ENCODE measurements at places on chromosomes 6 and 20.
A peak's percentile ranks its signal among the peaks of the same experiment; 100 is the strongest.

GRCh38 chr20:2507464-2507863 is 1.3 kb downstream of the ZNF343 start:
- DNase-seq = no peak

- DNase-seq = no peak
Measured at GRCh38 chr6:4327841-4328240, 192.5 kb upstream of the ECI2 start.

GRCh38 chr6:40992746-40993145 is 46.3 kb downstream of the UNC5CL start:
- no peak for DNase-seq

DNA sequence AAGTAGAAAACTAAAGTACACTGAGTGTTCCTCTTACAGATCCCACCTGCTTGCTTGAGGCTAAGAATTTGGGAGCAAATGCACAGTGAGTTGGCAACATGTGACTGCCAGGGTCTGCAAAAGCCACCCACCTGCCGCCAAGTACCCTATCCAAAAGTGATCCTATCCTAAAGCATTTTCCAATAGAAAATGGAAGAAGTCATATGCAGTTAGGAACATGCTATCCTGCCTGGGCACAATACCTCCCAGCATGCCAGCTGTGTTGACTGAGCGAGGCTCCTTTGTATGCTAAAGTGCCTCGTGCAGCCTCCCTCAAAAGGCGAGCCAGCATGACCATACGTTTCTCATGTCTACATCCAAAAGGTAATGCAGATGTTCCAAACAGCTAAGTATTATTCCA is 52.7 kb downstream of the TRAF3IP2 start:
- no peak for DNase-seq

GRCh38 chr20:57622579-57623381 is 2.6 kb upstream of the ZBP1 start:
- DNase-seq = peak; percentile 65

DNA sequence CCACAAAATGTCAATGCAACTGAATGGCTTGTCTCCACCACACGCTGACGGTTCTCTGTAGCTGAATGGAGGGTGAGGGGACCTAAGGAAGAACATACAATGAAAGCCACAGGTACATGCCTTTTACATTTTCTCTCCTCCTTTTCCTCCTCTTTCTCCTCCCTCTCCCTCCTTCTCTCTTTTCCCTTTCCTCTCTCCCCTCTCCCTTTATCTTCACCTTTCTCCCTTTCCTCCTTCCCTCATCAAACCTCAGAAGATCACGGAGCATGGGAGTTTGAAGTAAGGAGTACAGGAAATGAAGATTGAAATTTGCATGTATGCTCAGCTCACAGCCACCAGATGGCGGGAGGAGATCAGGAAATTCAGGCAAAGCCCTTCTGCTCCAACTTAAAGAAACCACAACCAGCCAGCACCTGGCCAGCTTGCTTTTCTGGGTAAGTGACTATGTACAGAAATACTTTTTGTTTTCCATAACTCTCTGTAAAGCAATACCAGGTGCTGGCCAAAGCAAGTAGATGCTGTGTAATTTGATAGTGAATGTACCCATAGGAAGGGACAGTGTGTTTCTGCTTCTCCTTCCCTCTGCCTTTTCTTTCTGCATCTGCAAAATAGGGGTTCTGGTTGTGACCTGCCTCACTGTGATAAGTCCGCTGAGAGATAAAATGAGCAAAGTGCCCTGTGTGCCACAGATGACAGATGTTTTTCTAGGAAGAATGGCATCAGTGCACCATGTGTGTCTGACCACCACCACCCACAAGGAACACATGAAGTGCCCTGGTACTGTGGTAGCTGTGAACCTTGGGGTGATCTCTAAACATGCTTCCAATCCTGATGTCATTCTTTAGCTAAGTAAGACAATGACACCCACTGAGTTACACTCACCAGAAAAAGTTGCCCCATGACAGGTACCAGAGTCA is 18.6 kb upstream of the FOXO3 start:
- peak; percentile 24 for DNase-seq

DNA sequence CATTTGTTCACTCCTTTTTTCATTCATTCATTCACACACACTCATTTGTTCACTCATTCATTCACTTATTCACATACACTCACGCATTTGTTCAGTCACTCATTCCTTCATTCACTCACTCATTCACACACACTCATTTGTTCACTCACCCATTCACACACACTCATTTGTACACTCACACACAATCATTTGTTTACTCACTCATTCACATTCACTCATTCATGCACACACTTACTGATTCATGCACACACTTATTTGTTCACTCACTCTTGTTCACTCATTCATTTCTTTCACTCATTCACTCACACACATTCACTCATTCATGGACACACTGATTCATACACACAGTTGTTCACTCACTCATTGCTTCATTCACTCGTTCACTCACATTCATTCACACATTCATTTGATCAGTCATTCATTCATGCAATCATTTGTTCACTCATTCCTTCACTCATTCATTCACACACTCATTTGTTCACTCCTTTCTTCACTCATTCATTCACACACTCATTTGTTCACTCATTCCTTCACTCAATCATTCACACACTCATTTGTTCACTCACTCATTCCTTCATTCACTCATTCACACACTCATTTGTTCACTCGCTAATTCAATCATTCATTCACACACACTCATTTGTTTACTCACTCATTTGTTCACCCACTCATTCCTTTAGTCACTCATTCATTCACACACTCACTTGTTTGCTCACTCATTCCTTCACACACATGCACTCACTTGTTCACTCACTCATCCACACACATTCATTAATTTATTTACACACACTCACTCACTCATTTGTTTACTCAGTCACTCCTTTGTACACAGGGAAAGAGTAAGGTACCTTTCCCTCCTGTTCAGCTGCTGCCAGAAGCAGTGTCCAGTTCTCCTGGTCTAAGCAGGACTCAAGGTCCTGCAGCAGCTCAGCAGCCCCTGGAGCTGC is 50.7 kb upstream of the BHLHE23 start:
- no peak for DNase-seq

DNA sequence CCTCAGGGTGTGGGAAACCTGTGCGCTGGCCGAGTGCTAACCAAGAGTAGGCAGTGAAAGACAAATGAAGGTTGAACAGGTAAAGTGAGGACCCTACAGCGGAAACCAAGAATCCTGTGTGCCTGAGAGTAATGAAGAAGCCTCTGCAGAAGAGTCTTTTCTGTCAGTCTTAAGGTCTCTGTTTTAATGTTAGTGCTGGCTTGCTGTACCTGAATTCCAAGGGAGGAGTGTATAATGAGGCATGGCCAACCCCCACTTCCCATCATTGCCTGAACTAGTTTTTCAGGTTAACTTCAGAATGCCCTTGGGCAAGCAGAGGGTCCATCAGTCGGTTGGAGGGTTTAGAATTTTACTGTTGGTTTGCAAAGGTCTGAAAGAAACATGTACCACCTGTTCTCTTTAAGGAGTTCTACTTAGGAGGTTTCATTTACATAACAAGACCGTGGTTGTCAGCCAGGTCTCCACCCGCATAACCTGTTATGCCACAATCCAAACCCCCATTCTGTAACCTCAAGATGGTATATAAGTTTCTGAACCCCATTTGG is 589 bp upstream of the PDCD2 start:
- no peak for DNase-seq

- DNase-seq = no peak
Measured at GRCh38 chr20:1010659-1011058, 8.5 kb upstream of the RSPO4 start.

DNA sequence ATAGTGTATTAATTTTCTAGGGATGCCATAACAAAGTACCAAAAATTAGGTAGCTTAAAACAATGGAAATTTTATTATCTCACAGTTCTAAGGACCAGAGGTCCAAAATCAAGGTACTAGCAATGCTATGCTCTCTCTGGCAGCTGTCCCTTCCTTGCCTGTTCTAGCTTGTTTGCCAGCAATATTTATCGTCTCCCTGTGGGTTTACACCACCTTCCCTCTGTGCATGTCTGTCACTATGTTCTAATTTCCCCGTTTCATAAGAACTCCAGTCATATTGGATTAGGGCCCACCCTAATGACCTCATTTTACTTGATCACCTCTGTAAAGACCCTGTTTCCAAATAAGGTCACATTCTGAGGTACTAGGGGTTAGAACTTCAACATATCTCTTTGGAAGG is 217.2 kb downstream of the IBTK start:
- DNase-seq = no peak

DNA sequence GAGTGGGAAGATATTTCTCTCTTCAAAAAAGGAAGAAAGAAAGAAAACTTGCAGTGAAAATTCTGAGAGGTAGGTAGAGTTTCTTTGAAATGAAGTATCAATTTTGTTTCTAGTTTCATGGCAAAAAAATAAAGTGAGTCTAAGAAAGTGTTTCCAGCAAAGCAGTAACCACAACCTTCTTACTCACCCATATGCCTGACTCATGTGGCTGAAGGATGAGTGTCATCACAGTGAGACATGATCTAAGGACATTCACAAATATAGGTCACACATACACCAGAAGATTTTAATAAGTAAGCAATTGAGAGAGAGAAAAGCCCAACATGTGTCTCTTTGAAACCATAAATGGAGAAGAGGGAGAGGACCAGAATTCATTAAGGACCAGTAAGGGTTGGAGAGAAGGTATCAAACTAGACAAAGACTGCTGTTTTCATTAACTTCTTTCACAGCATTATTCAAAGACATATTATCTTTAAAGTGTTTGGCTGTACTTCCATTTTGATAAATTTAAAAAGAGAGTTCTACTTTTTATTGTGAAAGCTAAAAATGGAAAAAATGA is 169.5 kb downstream of the FRK start:
- DNase-seq = no peak

GRCh38 chr20:16295534-16295933 is 277.7 kb downstream of the KIF16B start:
- no peak for DNase-seq

- no peak for DNase-seq
Measured at GRCh38 chr20:58716476-58717277, 24.1 kb downstream of the NPEPL1 start.

DNA sequence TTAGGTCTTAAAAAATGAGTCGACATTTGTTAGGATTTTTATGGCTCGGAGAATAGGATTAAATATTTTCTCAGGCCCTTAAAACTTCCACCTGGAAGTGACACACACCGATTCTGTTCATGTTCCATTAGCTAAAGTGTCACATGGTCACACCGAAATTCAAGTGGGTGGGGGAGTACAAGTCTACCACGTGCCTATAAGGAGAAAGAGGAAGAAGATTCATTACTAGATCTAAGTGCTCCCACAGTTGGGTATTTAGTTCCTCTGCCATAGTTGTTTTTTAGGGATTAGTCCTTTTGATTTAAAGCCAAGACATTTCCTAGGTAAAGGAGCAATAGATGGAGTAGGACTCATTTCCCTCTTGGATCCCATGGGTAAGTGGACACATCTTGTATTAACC is 4.9 kb upstream of the TOX2 start:
- no peak for DNase-seq

GRCh38 chr6:5695260-5696245 is 311.2 kb downstream of the NRN1 start:
- DNase-seq = no peak

DNA sequence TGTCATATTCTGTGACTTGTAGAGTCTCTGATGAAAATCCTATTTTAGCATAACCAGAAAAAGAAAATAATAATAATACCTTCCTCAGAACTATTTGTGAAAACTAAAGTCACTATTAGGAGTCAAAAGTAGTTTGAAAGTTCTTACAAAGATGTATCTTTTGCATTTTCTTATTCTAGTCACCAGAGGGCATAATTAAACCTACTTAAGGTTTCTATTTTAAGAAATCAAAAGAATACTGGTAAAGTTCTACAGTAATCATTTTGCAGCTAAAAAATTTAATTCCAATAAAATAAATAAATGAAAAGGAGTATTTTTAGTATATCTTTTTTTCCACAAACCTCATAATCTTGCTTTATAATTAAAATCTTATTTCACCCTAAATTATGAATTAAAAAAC is 28.0 kb upstream of the MCM9 start:
- no peak for DNase-seq

GRCh38 chr20:4763723-4764510 is 42.2 kb downstream of the PRND start:
- DNase-seq = no peak

DNA sequence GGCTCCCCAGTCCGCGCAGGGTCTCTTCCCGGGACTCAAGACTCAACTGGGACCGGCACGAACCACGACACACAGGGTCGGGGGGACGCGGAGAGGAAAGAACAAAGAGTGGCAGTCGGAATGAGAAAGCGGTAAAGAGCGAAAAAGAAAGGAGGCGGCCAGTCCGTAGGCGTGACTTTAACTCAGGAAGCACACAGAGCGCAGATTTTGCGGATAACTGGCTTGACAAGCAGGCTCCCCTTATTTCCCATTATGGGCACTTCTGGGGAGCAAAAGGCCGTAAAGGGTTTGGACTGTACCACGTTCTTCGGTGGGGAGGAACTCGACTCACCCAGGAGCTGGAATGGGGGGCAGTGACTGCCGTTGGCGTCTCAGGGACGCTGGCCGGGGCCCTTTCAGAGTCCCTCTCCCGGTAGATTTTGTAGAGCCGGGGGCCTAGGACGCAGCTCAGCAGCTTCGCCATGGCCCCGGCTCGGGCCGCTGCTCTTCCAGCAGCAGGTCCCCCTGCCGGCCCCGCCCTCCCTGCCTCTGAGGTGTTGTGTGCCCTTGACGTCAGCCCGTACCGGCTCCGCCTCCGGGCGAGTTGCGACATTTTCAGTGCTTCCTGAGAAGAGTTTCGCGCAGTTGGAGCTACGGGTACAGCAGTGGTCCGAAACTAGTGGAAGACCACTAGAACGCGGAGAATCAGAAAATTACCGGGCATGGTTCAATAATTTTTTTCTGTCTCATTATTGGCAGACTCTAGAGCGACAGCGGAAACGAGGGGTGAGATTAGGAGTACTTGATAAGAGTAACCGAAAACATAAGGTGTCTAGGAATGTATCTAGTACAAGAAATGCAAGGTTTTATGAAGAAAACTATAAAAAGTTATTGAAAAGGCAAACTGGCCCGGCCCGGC is at the start of gene ABHD16A:
Gene ABHD16A, minus strand, starts transcription at position 506 of the 898 bp plus-strand sequence. Its CDS starts 43 bp downstream, at position 463.
- peak; percentile 98 for DNase-seq

GRCh38 chr6:97304701-97305100 is 21.7 kb upstream of the MMS22L start:
- DNase-seq = no peak

GRCh38 chr6:157364705-157365104 is 16.3 kb upstream of the ZDHHC14 start:
- DNase-seq = no peak

DNA sequence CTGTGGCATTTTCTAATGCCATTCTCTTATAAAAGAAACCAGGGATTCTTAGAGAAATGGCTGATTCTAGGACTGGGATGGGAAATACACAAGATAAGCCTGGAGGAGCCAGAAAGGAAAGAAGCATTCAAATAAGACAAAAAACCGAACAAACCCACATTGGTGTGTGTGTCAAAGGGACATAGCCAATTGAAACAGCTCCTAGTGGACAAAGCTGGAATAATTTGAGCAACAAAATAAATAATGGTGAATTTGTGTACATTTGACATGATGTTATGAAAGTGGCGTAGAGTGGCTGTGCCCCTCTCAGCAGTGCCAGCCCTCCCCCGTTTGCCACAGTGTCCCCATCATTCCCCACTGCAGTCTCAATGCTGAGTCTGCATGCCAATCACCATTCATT is 55.5 kb downstream of the B3GAT2 start:
- DNase-seq = no peak

Data from stimulated activated CD8-positive, alpha-beta memory T cell treated with anti-CD3 and anti-CD28 coated beads, Interleukin-2, amount 100 ng/mL, for 48 hours (primary cell).